Activated naive CD8-positive, alpha-beta T cell treated with anti-CD3 and anti-CD28 coated beads, Interleukin-2, amount 50 U/mL, for 24 hours (primary cell): ENCODE measurements at places on chromosomes 5 and 9.

- no peaks in the 10 kb centered on the region for H3K36me3 ChIP-seq
- DNase-seq = no peak
- peaks cover 23% of the 10 kb centered on the region for H3K27me3 ChIP-seq
- H3K4me3 ChIP-seq = no peak overlapping the region
Measured at GRCh38 chr5:136073714-136074529, 45.1 kb downstream of the TGFBI start.

DNA sequence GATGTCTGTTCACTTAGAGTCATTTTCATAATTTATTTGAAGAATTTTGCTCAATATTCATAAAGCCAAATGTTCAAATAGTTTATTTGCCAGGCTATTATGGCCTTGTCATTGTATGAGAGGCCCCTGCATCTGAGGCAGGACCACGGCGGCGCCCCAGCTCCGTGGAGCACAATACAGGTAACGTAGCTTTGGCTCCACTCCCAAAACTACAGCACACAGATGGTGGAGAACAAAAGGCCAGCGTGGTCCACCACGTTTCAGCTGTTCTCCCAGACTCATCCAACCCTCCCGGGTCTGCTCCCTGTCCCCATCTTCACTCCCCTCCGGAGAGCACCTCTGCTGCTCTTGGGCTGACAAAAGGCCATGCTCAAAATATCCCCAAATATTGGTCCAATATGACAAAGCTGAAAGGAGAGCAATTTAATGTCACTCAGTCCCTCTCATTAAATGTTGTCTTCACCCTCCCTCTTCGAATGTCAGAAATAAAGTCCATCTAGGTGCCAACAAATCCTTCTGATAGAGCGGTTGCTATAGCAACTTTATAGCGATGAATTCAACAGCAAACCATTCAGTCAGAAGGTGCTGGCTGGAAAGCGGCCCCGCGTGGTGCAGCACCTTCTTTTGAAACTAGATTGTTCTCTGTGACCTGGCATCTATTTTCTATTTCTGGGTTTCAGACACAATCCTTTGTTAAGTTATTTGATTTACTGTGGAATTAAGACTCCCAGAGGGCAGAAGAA lies 504.3 kb downstream of the ARHGEF28 start:
- H3K4me1 ChIP-seq = no peaks in the 10 kb centered on the region
- no peaks in the 10 kb centered on the region for H3K36me3 ChIP-seq
- H3K27me3 ChIP-seq = peaks cover 9% of the 10 kb centered on the region
- H3K27ac ChIP-seq = no peak overlapping the region

DNA sequence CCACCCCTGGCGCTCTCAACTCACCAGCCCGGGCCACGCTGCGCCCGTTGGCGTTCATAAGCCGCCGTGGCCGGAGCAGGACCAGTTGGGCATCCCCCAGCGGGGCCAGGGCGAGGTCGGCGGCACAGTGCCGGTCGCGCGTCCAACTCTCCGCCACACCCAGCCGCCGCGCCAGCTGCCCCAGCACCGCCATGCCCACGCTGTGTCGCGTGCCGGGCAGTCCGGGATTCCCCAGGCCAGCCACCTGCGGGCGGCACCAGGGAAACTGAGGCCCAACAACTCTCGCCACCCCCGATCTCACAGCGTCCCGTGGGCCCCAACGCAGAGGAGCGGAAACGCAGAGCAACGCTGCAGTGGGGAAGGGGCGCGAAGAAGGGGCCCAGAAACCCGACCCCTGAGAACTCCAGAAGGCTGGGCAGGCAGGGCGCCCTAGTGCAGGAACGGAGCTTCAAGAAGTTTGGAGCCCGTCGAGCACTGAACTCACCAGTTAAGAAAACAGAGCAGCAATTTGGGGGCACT lies 453 bp downstream of the PTRH1 start:
- peak overlapping the region; percentile 91 for H3K4me3 ChIP-seq
- peak overlapping the region; percentile 85 for H3K27ac ChIP-seq
- H3K27me3 ChIP-seq = no peaks in the 10 kb centered on the region
- H3K4me1 ChIP-seq = peaks cover 30% of the 10 kb centered on the region
- peak; percentile 29 for DNase-seq
- H3K36me3 ChIP-seq = peaks cover 4% of the 10 kb centered on the region

DNA sequence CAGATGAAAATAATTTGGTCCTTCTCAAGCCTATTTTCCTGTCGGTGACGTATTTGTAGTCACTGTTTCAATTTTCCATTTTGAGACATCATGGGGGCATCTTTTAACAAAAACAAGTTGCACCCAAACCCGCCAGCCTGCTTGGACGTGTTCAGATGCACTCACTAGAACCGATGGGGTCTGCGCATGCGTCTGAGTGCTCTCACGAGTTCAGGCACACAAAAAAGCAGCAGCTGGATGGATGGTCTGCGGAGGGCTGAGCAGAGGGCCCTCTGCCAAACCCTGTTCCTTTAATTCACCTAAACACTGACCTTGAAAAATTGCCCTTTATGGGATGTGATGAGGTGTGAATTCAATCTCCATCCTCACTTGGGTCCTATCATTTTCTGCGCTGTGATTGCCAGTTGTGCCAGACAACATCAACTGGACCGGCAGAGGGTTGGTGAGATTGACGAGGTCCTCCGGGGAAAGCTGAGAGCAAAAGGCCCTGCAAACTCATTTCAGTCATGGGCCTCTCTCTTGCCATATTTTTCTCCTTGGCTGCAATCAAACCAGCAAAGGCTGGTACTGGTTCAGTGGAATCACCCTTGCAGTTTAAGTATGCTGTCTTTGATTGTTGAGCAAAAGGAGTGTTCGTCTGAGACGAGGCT lies 251.9 kb downstream of the NFIB start:
- DNase-seq = no peak
- H3K27ac ChIP-seq = no peak overlapping the region
- H3K36me3 ChIP-seq = no peaks in the 10 kb centered on the region
- H3K4me3 ChIP-seq = no peak overlapping the region
- no peaks in the 10 kb centered on the region for H3K4me1 ChIP-seq

GRCh38 chr5:39471836-39472508 lies 47.2 kb upstream of the DAB2 start:
- H3K4me3 ChIP-seq = no peak overlapping the region
- no peaks in the 10 kb centered on the region for H3K4me1 ChIP-seq
- DNase-seq = no peak
- H3K36me3 ChIP-seq = no peaks in the 10 kb centered on the region
- H3K27ac ChIP-seq = no peak overlapping the region
